ENCODE measurements at places on chromosomes 5 and 9.

- no peak for DNase-seq
Observed at GRCh38 chr5:157602505-157602904, 26.9 kb upstream of the ADAM19 start.

- DNase-seq: no peak
Observed at GRCh38 chr9:122356627-122357026, 14.2 kb upstream of the PTGS1 start.

DNA sequence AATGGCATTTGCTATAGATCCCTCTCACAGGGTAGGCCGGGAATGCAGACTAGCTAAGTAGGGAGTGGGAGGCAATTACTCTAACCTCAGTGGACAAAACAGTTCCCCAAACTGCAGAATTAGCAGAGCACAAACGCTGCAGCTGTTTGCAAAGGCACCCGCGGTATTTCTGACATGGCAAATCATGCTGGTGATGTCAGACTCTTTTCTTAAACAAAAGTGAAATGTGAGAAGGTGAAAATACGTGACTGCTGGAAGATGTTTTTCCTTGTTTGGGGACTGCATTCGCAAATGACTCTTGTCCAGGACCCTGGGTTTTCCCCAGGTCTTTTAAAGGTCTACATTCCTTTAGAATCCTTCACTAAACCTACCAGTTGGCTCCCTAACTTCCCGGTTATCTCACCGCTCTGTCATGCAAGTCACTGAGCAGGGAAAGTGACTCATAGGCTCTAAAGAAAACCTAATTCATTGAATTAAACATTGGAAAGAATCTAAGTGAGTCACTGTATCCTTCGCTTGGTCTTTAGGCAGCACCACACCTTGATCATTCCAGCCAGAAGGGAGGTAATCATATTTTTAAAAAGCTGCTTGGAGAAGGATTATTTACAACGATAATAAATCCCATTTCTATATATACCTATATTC is 91.5 kb upstream of the DNAH5 start:
- DNase-seq: peak; percentile 45

GRCh38 chr9:134328841-134329575 is 2.8 kb downstream of the RXRA start:
- no peak for DNase-seq

DNA sequence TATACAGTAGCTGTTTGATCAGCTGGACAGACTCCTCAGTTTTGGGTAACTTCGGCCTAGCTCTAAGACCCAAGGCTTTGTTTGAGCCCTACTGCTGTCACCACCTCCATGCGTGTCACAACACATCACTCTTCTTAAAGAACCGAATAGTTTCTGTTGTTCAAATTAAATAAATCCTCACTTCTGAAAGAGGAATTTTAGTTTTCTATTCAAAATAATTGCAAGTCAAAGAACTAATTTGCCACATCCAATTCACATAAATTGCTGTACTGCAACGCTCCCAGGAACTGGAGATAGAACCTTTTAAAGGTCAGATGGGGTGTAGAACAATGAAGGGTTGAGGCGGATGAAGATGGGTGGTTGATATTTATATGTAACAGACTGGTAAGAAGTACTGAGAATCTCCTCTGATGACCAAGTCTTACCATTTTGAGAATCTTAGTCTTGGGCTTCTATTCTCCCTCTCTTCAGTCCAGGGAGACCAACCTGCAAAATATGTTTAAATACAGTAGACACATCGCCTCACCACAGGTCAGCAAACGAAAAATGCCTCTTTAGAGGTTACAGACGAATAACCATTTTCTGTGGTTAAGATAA is 1.6 kb downstream of the NREP start:
- DNase-seq: no peak

DNA sequence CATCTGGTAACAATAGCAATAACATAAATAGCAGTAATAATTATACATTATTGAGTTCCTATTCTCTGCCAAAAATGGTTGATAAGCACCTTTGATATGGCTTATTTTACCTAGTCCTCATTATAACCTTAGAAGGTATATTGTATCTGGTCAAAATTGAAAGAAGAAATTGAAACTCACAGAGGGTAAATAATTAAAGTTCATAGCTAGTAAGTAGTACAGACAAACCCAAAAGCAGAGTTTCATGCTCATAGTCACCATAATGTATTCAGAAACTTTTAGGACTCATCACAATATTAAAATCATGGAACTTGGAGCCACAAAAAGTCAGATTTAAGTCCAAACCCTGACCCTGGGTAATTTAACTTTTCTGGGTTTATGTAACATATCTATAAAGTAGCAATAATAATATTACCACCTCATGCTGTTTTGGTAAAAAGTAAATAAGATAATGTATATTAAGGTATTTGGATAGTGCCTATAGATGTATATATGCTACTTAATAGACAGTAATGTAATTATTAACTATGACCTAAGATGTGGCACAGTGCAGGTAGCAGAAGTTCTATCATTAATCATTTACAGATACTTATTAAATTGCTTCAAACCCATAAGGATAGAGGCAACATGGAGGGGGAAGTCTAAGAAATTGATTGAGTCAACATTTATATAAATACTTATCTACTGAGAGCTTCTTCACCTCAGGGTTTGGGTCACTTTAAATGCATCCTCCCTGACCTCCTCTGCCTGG is 32.4 kb downstream of the STK32A start:
- DNase-seq: no peak

- no peak for DNase-seq
Observed at GRCh38 chr5:126917918-126918614, 112.3 kb downstream of the MARCHF3 start.

DNA sequence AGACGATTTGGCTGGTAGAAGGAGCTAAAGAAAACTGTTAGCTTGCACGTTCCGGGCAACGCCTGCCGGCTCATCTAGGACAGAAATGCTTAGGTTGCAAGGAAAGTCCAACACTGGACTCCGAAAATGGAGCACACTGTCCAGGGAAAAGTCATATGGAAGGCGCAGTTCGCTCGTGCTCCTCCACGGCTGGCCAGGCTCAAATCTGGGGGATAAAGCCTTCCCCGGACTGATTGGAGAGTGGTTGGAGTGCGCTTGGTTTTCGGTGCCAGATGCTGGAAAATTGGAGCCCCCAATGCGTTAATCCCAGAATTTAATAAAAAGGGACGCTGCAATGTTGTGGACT is 955 bp downstream of the CDH6 start:
- DNase-seq: no peak

DNA sequence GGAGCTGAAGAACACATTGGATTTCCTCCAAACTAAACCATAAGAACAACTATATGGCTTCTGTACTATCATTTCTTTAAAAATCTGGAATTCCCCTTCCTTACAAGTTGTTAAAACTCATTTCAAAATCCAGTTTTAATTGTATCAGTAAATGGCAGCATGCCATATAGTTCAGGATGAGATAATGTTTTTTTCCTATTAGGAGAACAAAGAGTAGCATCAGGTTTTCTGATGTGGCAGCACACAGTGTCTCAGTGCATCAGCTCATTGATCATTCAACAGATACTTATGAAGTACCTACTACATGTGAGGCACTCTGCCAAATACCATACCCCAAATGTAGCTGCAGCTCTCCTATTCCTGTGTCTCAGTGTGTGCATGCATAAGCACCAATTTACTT is 161.1 kb downstream of the EPB41L4A start:
- DNase-seq: no peak

GRCh38 chr9:90631964-90632363 is 10.7 kb downstream of the DIRAS2 start:
- no peak for DNase-seq

DNA sequence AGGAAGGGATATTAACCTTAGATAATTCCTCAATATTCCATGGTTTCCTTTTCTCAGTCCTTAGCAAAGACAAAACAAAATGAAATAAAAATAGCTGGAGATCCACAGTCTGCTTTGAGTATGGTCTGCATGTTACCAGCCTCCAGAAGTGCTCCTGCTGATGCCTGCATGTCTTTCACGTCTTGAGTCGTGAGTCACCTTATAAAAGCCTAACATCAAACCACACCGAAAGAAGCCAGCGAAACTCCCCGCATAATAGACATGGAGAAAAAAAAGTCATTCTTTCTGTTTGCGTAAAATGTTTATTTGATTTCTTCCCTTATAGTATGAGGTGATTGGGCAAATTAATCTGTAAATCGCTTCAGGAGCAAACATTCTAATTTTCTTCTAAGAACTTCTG is 380.5 kb downstream of the SLCO4C1 start:
- DNase-seq: no peak

DNA sequence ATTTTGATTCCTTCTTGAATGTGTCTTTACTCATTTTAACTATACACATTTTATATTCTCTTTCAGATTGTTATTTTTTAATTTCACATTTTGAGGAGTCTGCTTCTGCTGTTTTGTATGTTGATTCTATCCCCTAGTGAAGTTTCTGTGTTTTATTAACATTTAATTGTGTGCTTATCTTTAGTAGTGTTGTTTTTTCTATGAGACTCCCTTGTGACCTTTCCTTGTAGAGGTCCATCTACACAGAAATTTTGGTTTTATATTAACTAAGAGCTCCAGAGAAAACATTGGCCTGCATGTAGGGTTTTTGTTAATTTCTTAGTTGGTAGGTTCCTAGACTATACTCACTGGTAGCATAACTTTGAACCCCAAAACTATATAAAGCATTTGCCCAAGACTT is 35.4 kb upstream of the IL13 start:
- DNase-seq: no peak

GRCh38 chr9:122060481-122060880 is 32.6 kb downstream of the TTLL11 start:
- DNase-seq: no peak

DNA sequence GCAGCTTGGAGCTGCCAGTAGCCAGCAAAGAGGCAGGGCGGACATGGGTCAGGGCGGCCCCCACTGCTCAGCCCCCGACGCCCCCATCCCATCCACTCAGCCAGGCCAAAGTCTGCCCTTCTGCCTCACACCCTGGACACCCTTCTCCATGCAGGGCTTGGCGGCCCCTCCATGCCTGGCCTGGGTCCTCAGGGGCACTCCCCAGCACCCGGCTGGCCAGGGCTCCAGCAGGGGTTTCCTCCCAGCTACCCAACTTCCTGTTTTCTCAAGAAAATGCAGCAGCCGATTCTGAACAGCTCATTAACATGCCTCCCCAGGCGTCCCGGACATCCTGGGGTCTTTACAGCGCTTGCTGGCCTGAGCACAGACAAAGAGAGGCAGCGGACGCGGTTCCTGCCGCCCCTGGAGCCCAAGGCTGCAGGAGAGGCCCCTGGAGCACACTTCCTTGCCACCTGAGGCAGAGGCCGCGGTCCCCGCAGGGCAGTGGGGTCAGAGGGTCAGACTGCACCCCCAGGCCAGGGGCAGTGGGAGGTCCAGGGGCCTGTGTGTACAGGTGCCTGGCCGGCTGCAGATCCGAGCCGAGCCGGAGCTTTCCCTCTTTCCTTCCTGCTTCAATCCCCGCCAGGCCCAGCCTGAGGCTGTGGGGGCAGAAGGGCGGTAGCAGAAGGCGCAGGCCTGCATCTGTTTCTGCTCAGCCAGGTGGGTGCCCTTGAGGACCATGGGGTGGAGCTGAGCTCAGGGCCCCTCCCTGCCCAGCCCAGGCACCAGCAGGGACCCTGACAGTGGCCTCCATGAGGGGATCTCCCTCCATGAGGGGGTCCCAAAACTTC is 18.7 kb upstream of the NRARP start:
- no peak for DNase-seq

DNA sequence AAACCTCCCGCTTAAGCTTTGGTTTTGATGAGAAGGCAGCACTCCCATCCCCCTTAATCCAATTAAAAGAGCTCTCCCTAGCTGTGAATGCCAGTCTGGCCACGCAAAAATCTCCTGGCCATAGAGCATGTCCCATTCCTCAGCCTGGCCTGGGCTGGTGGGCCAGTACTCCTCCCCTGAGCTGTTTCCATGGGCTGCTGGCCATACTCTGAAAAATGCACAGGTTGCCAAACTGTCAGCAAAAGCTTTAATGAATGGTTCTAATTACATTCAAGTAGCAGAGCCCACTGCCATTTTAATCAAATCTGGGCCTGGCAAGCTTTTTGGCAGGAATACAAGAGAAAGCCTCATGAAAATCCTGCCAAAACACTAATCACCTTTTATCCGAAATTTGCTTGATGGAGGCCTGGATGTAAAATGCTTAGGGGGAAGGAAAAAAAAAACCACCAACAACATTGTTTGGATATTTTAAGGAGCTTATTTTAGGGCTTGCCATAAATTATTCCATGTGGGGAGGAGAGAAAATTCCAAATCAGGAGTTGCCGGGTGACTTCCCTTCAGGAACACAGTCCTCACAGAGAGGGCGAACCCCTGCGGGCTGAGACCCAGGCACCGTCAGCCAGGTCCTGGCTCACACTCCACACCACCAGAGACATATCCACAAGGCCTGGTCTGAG is 243.3 kb downstream of the SEC61B start:
- no peak for DNase-seq

- DNase-seq: no peak
Observed at GRCh38 chr9:75431375-75431774, 343.1 kb downstream of the OSTF1 start.

DNA sequence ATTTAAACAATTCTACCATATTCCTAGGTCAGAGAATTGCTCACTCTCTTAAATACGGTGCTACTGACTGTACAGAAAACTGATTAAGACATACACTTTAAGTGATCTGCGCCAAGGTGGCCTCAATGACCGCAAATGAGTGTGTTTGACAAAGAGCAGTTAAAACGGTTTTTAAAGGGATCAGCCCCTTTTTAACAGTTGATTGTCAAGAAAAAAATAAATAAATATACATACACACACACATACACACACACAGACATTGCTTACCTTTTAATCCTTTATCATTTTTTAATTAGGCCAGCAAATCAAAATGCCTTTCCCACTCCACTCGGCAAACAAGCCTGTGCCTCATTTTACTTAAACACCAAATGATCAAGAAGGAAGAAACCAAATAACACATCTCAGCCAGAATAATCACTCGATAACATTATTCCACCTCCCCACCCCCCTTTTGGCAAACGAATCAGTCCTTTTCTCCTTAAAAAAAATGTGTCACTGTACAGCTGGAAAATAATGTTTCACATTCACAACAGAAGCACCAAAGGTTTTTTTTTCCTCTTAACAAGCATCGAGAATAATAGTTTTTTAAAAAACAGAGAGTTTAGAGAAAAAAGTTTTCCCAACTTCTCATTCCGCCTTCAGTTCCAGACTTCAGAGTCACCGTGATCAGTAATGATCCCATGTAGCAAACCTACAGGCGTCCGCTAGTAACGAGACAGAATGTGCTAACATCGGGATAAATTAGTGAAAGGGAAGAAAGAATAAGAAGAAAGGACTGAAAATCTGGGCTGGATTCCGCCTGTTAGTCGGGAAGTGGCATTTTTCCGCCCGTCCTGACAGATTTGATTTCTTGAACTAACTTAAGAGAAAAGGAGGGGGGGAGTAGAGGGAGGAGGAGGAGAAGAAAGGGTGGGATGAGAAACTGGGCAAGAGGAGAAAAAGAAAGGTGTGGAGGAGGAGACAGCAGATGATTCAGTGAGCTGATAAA is at the start of gene ZNF608:
Gene ZNF608, minus strand, starts transcription at position 712 of the 988 bp plus-strand sequence. CDS start 1,650 bp downstream, outside the sequence.
- peak; percentile 72 for DNase-seq
